Esophagus mucosa (tissue), 1 donor: ENCODE measurements at places on chromosomes 7 and 10. TPM values are rescaled to one million over a fixed set of nuclear protein-coding genes. Genes with fewer than 3 reads are reported as not detected.

DNA sequence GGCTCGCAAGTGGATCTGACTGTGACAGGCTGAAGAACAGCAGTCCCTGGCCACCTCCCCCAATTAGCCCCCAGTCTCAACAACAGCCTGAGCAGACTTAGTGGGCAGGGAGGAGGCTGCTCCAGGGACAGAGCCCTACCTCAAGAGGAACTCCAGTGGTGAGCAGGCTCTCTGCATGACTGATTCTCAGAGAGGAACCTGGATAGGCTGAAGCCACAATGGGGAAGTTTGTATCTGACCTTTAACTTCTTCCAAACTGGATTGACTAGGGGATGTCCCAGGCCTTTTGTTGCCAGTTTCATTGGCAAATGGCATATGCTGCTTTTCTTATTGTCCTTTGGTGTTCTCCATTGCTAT lies 93.0 kb downstream of the ARHGAP22 start:
- ATAC-seq = peak; percentile 63

DNA sequence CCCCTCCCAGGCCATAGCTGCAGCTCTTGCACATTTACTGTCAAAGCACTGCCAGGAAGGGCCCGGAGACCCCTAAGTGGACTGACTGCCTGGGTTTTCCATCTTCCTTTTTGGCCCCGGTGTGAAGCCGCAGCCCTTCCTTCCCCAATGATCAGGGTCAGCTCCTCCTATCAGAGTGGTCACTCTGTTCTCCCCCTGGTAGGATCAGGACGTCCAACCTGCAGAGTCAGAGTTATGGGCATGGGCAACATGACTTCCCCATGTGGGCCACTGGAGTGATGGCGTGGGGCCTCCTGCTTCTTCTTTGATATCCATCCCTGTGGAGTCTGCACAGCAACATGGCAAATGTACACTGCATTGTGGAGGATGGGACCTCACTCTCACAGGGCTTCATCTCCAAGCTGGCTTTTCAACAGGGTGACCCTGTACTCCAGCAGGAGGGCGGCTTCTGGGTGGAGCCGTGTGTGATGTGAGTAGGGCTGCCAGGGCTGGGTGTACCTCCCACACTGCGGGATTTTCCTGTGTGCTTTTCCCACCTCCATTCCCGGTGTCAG lies 6.4 kb upstream of the RAMP3 start:
- ATAC-seq = no peak

GRCh38 chr7:78528964-78529363 lies 730.4 kb downstream of the PHTF2 start:
- no peak for ATAC-seq

DNA sequence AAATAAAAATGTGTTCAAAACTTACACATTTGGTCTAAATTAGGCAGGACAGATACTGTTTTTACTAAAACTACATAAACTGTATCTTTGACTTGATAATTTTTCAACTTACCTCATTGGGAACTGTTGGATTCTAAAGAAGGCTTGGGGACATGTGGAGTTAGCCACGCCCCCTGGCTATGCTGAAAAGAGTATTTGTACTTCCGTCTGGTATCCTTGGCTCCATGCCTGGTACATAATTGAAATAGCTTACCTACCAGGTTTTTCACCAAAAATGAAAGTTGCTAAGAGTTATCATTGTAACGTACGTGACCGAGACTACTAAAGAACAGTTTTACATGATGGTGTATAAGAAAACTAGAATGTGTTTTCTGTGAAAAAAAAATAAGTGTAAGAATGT lies 604.8 kb upstream of the IGFBP3 start:
- ATAC-seq = no peak

DNA sequence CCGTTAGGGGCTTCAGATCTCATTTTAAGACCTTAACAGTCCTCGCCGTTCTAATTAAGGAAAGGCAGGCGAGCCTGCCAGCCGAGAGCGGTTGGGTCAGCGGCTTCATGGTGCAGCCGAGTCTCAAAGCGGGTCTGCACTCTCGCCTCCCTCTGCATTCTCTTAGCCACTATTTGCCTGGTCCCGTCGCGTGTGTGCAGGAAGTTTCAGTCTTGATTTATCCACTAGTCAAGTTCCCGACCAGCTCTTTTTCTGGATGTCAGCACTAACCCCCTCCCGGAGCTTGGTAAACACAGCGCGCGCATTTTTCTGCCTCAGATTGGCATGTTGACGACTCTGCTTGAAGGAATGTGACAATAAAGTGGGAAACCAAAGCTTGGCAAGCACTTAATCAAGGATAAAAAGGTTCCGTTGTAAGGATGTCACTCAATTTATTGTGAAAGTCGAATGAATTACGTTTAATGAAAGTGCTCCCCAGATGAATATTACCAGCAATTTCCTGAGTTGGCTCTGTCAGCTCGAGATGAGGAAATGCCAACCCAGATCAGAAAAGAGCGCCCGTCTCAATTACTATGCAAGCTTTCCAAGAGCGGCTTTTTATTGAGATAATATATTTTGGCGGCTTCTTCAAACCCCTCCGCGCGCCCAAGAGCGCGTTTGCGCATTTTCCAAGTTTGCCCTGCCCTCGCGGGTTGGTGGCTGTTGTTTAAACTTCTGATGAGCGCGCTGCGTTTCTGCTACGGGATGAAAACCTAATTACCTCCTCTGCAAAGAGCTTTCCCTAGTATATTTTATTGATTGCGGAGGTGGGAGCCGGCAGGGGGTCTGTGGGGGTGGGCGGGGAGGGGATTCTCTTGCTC lies 7.9 kb downstream of the NXPH1 start:
- ATAC-seq = no peak

DNA sequence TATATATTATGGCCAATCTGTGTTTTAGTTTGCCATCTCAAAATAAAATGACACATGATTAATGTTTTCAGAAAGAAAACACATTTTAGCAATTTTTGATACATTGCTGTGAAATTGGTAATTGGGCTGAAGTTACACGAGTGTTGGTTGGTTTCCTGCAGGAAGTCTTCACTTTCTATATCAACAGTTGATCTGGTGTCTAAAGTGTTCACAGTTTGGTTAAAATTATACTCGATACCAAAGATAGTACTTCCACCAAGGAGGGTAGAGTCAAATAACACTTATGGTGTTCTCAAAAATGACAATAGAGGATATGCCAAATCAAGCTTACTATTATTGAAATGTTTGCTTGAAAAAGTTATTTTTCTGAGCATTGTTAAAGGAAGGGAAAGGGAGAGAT lies 120.3 kb upstream of the GLCCI1 start:
- no peak for ATAC-seq

Gene PRSS37
- total RNA-seq = not detected

Gene SNCG
- total RNA-seq = 8.2 TPM

DNA sequence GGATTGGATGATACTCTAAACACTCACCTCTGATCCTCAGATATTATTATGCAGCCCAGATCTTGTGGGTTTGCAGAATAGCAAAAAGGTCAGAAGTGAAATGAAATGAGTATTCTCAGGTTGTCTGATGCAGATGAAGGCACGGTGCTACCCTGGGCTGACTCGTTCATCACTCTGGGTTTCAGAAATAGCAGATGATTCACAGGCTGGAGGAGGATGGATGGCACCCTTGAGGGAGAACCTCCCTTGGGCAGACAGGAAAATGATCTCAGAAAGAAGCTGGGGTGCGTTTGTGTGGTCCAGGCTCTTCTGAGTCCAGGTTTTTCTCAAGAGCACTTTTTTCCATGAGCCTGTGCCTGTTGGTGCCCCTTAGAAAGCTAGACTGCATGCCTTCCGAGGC lies 515.8 kb upstream of the MKI67 start:
- no peak for ATAC-seq

Gene GPRIN2
- 4.5 TPM for total RNA-seq

GRCh38 chr7:90678986-90679385 lies 82.9 kb downstream of the CDK14 start:
- no peak for ATAC-seq

DNA sequence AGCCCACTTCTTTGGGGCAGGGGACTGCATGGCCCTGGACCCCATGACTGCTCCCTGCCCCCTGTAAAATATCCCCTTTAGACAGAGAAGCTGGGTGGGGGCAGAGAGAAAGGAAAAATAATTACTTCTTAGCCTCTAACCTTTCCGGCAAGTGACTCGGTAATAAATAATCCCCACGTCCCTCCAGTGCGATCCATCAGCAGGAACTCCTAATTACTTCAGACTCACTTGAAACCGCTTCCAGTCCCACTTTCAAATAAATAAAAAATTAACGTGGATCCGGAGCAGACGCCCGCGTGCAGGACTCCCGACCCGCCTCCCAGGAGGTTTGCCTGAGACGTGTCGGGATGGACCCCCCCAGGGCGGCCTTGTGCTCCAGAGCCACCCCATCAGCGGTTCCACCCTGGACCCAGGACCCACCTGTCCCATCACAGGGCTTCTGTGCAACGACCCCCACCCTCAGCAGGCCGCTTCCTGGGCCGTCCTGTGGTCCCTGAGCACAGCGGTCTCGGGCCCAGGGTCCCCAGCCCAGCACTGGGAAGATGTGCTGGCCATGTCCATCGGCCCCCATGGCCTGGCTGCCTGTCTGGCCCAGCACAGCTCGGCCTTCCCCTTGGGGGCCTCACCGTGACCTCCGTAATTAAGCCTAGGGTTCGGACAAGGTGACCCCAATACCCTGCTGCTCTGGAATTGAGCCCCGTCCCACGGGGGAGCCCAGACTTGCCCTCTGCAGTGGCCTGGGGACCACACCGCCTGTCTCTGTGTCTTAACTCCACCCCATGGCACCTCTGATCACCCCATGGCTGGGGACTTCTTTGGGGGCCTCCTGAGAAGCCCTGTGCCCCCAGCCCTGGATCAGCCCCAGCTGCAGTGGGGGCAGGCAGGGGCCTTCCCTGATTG lies 108.0 kb downstream of the UNCX start:
- peak; percentile 18 for ATAC-seq

- ATAC-seq = no peak
Measured at GRCh38 chr10:16943295-16944285, 126.4 kb upstream of the RSU1 start.

- no peak for ATAC-seq
Measured at GRCh38 chr10:1362589-1363445, 306.6 kb downstream of the WDR37 start.

- ATAC-seq = no peak
Measured at GRCh38 chr10:1613511-1613910, 123.8 kb downstream of the ADARB2 start.

Gene GPER1
- total RNA-seq = 1.6 TPM

DNA sequence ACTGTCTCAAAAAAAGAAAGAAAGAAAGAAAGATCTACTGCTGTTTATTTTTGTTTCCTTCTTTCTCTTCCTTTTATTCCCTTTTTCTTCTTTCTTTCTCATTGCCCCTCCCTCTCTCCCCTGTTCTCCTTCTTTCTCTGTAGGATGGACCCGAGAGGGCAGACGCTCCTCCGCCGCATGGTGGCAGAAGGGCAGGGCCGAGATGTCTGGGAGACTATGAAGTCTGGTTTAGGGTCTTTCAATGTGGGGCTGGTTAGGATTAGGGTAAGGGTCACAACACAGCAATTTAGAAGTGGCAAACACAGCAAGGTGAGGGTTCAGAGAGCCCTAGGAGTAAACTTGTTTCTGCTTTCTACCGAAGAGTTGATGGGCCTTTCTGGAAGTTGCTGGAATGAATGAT lies 45.7 kb upstream of the RASGEF1A start:
- no peak for ATAC-seq

- no peak for ATAC-seq
Measured at GRCh38 chr10:77799352-77799751, 127.2 kb downstream of the DLG5 start.

Gene MRLN
- not detected for total RNA-seq

GRCh38 chr7:147833970-147834369 lies 756.6 kb upstream of the C7orf33 start:
- ATAC-seq = no peak

DNA sequence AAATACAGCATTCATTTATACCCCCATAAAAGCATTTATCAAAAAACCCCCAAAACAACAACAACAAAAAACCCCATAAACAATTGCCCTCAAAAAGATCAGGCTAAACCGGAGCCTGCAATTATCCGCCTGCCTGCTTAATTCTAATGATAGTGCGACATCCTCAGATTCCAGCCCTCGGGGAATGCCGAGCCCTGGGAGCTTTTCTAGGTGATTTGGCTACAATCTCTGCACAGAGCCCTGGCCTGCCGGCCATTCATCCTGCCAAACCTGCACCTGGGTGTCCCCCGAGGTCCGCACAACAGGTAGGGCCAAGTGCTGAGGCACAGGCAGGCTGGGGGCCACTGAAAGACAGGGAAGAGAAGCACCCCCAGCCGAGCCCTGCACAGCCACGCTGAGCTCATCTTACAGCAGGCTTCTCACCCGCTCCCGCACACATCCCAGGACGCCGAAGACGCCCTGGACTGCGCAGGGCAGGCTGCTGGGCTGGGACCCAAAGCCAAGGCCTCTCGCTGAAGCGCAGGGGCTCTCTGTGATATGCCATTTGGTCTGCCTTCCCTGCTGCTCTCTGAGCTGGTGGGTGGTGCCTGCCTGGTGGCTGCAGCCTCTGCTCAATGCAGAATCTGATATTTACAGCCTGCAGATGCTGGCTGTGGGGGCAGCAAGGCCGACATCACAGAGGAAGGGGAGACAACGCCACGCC lies 57.5 kb downstream of the CAMK2B start:
- no peak for ATAC-seq

- ATAC-seq = peak; percentile 83
Measured at GRCh38 chr7:96710544-96710943, 898 bp upstream of the SEM1 start.

DNA sequence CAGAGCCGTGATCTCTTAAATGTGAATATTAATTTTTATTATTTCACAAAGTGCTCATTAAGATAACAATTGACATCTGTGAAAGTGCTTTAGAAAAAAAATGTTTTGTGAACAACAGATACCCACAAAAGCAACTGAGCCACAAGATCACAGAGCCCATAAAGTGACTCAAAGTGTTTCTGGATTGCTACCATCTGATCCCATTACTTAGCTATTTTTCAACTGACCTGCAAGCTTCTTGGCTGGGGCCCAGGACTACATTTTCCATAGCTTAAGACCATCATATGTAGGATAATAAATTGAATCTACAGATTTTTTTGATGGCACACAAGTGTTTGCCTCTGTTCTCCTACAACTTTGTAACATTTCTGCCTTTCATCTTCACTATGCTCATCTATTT lies 674.4 kb downstream of the PHTF2 start:
- ATAC-seq = no peak

- no peak for ATAC-seq
Measured at GRCh38 chr10:42549851-42550250, 88.5 kb downstream of the ZNF33B start.

GRCh38 chr10:13271552-13272163 lies 28.2 kb downstream of the PHYH start:
- no peak for ATAC-seq

GRCh38 chr10:71040846-71041605 lies 152.7 kb upstream of the PCBD1 start:
- ATAC-seq = no peak

DNA sequence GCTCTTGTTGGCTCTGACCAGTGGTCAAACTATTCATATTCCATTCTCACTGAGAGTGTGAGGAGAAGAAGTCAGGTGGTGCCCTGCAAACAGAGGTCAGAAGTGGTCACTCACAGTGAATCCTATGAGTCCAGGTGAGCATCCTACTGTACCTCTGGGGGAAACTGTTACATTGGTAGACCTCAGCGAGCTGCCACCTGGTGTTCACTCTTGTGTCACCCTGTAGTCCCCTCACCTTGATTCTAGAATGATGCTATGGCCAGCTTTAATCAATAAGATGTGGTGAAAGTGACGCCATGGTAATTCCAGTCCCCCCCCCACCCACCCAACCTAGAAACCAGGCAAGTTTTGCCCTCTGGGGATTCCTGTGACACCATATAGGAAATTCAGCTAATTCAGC lies 1.2 kb upstream of the AMPH start:
- no peak for ATAC-seq
